ENCODE measurements at places on chromosomes 7 and 10. TPM values are rescaled to one million over a fixed set of nuclear protein-coding genes. Genes with fewer than 3 reads are reported as not detected.

Gene ABCC2
- total RNA-seq = 99.4 TPM

Gene GHRHR
- total RNA-seq = not detected

GRCh38 chr7:20407585-20408466 is 77.1 kb downstream of the ITGB8 start:
- peak; percentile 99 for DNase-seq

GRCh38 chr10:607545-608185 is 81.8 kb downstream of the DIP2C start:
- peak; percentile 6 for DNase-seq

GRCh38 chr7:100137851-100138760 is 10.6 kb upstream of the LAMTOR4 start:
- no peak for DNase-seq

Data from SK-MEL-5 (cell line).